CD4-positive, alpha-beta T cell treated with Interferon gamma for 1 hour (primary cell): ENCODE measurements at places on chromosomes 1 and 21.

GRCh38 chr1:244964112-244964971 is 100.0 kb upstream of the HNRNPU start:
- no peak for DNase-seq

GRCh38 chr1:232335261-232335660 is 294.7 kb downstream of the SIPA1L2 start:
- peak; percentile 24 for DNase-seq

DNA sequence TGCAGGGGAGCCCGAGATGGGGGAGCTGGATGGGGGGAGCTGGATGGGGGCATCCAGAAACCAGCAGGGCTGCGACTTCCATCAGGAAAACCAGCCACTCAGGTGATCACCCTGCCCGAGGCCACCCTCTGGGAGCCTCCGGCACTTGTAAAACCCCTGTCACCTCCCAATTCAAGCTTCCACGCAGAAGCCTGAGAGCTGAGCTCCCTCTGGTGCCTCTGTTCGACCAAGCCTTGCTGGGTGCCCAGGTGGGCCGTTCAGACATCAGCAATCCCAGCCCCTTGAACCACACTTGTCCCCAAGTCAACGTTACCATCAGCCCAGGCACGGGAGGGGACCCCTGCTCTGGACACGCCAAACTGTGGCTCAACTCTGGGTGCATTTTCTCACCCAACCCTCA is 59.6 kb downstream of the MEGF6 start:
- DNase-seq = no peak

DNA sequence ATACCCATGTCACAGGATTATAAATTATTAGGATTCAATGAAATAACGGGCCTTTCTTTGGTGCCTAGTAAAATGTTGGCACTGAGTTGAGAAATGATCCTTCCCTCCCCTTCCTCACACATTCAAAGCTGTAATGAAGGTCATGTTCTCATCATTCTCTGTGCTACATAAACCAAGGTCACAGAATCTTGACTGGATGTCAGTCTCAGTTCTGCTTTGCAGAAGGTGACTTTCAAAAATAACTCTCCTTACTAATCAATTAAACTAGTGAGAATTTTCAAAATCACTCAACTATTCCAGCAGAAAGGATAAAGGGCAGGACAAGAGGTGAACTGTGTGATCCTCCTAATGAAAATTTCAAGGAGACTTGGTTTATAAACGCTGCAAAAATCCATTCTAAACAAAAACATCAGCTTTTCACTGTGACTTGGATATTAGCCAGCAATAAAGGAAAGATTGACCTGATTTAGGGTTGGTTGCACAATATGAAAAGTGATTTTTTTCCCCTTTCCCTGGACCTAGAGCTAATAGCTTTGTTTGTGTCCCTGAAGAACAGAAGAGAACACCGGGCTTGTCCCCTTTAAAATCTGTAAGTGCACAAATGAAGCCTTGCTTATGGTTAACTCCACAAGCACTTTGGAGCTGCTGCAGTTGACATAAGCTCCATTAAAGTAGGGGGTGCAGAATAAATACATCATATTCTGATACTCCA is 120.1 kb downstream of the SEC16B start:
- DNase-seq = no peak

DNA sequence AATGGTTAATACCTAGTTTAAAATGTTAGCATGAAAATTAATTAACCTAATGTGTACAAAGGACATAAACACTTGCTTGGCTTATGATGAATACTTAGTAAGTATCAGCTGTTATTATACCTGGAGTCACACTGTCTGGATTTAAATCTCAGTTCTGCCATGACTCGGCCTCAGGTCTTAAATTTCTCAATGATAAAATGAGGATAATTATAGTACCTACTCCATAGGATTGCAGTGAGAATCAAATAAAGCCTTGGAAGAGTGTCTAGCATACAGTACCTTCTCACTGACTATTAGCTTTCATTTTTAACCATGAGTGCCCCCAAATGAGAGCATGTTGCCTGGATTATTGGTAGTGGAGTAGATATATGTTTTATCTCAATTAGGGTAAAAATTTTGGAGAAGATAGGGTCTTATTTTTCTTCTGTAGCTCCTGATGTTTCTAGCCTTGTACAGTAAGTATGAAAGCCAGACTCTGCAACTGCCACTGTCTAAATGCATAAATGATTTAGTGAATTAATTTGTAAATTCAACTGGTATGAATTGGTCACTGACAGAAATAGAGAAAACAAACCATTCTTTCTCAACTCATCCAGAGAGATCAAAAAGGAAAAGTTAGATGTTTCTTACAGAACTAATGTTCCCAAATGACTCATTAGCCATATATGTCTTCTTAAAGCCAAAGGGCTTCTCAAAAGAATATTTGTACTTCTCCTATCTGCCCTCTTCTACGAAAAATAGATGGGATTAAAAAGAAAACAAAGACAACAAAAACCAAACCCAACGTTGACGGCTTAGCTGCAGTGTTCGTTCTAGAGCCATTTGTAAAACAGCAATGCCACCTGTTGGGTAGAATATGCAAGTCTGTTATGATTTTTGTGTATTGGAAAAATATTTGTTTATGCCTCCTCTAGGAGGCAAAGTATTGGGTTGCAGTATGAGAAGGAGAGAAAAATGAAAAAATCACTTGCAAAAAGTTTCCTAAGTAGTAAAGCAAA is 53.8 kb upstream of the MROH9 start:
- DNase-seq = no peak

- no peak for DNase-seq
Observed at GRCh38 chr1:36571106-36571505, 88.4 kb upstream of the CSF3R start.

- DNase-seq = peak; percentile 11
Observed at GRCh38 chr1:172393354-172393753, 27.1 kb upstream of the C1orf105 start.

GRCh38 chr21:33196941-33197374 is 32.8 kb upstream of the IFNAR2 start:
- peak; percentile 29 for DNase-seq

DNA sequence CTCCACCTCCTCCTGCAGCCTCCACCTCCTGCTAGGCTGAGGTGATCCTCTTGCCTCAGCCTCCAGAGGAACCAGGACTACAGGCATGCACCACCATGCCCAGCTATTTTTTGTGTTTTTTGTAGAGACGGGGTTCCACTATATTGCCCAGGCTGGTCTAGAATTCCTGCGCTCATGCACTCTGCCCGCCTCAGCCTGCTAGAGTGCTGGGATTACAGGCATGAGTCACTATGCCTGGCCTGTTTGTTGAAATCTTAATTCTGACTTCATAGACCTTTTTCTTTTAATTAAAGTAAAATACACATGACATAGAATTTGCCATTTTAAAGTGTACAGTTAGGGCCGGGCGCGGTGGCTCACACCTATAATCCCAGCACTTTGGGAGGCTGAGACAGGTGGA is 42.7 kb downstream of the FAAP20 start:
- no peak for DNase-seq

- DNase-seq = no peak
Observed at GRCh38 chr1:168606096-168606495, 29.7 kb downstream of the XCL1 start.

DNA sequence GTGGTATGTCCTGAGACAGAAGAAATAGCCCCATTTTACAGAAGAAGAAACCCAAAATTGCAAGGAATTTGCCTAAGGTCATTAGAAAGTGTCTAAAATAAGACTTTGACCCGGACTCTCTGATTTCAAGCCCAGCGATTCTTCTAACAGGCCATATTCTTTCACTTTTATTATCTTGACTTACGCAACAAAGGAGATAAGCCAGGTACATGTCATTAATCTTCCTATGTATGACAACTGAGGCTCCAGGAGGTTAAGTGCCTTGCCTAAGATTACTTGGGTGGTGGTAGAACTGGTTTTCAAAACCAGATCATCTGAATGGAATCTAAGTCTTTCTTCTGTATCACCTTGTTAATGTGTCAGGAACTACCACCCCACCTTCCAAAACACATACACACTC is 124.3 kb downstream of the PBX1 start:
- no peak for DNase-seq

DNA sequence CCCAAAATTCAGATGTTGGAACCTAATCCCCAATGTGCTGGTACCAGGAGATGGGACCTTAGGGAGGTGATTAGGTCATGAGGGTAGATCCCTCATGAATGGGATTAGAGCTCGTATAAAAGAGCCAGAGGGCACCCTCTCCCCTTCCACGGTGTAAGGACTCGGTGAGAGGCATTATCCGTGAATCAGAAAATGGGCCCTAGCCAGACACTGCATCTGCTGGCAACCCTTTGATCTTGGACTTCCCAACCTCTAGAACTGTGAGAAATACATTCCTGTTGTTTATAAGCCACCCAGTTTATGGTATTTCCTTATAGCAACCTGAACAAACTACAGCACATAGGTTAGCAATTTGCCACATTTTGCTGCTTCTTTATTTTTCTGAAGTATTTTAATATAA is 14.5 kb upstream of the JAM2 start:
- no peak for DNase-seq

- DNase-seq = no peak
Observed at GRCh38 chr1:43286115-43286514, 734 bp upstream of the C1orf210 start.

GRCh38 chr21:44578371-44579055 is 1.9 kb downstream of the KRTAP10-5 start:
- DNase-seq = no peak

- DNase-seq = no peak
Observed at GRCh38 chr1:4837031-4837600, 182.7 kb downstream of the AJAP1 start.

- DNase-seq = no peak
Observed at GRCh38 chr21:34009193-34009592, 64.2 kb upstream of the MRPS6 start.

- DNase-seq = peak; percentile 65
Observed at GRCh38 chr1:20574686-20575540, 14.0 kb upstream of the CDA start.

DNA sequence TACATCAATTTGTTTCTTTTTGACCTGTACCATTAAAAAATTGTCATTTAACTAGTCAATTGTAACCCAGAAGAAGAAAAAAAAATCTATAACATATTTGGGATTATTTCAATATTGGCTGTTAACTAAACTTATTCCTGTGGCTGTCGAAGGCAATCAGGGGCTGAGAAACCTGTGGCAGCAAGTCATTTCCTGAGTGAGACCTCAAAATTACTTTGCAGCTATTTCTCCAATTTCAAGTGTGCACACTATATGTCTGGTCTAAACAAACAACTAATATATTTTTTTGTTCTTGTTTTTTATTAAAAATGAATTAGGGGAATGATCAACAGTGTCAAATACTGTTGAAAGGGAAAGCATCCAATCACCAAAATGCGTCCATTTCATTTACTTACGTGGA is 1357.6 kb upstream of the B3GALT2 start:
- DNase-seq = no peak

DNA sequence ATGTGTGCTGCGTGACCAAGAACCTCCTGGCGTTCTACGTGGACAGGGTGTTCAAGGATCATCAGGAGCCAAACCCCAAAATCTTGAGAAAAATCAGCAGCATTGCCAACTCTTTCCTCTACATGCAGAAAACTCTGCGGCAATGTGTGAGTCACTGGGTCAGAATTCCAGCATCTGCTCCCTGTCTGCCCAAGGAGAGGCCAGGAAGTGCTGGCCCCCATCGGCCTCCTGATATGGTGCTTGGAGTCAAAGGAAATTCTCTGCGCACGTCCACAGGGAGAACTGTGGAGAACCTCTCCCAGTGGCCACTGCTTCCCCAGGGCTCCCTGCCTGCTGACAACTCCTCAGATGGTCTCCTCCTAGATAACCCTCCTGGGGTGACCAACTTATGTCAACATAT is 25.6 kb upstream of the IL20 start:
- no peak for DNase-seq

- no peak for DNase-seq
Observed at GRCh38 chr21:41763996-41764395, 2.9 kb downstream of the RIPK4 start.

GRCh38 chr1:115062542-115063004 is 26.7 kb downstream of the TSPAN2 start:
- peak; percentile 94 for DNase-seq

DNA sequence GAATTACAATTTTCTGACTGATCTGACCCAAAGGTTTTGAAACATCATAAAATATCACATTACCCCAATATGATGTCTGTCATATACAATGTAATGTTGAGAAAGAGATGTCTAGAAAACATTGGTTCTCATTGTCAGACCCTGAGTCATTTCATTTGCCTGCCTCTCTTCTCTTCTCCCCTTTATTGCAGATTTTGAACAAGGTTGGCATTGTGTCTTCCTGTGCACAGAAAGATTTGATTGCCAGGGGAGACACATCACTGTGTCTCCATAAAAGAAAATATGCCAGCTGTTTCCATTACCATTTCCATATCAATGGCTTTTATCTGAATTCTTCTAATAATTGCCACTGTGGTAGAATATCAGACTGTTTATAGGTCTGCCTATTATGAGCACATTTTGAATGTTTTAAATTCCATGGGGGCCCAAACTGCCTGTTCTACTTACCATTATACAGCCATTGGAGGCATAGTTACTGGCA is 65.6 kb downstream of the IFI44 start:
- no peak for DNase-seq

DNA sequence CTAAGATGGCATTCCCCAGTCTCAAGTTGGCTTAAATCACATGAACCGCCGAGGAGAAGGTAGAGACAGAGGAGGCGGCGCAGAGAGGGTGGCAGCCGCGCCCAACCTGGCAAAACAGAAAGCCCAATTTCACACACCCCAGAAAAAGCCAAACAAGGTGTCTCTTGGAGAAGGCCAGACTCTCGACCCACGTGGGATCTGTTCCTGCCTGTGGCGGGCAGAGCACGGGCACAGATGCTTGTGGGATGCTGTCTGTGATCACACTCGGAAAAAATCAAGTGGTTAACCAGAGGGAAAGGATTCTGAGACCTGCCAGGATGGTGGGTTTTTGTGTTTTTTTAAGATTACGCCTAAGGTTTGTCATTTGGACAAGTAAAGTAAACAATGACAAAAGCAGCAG is 80.7 kb downstream of the MRPL37 start:
- DNase-seq = no peak

GRCh38 chr1:30807318-30808066 is 49.9 kb upstream of the LAPTM5 start:
- DNase-seq = no peak

DNA sequence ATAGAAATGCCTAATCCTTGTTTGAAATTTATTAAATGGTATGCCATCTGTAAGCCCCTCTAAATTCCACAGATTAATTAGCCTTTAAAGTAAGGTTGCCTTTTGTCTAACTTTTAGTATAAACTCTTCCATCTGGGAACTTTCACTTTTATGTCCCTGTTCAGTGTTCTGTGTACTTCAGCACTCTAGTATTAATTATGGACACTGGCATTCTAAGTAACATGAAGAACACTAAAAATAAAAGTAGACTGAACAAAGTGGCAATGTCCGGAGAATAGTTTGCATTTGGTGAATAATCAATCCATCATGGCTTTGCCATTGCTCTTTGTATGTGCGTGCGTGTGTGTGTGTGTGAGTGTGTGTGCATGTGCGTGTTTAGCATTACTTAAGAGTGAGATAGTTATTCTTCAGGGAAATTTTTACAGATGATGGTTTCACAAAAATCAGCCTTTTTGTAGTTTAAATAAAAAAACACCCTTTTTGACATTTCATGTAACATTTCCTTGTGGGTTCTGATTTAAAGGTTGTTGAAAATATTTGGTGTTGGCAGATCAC is 51.1 kb downstream of the ATF6 start:
- no peak for DNase-seq

GRCh38 chr1:210669951-210670350 is 341.2 kb downstream of the HHAT start:
- no peak for DNase-seq

- no peak for DNase-seq
Observed at GRCh38 chr1:11188381-11188780, 774 bp upstream of the ANGPTL7 start.
